Stimulated activated CD4-positive, alpha-beta T cell treated with anti-CD3 and anti-CD28 coated beads, Interleukin-12 subunit alpha, Interleukin-12 subunit beta, amount 100 ng/mL, for 48 hours (primary cell): ENCODE measurements at places on chromosomes 5 and 9.

DNA sequence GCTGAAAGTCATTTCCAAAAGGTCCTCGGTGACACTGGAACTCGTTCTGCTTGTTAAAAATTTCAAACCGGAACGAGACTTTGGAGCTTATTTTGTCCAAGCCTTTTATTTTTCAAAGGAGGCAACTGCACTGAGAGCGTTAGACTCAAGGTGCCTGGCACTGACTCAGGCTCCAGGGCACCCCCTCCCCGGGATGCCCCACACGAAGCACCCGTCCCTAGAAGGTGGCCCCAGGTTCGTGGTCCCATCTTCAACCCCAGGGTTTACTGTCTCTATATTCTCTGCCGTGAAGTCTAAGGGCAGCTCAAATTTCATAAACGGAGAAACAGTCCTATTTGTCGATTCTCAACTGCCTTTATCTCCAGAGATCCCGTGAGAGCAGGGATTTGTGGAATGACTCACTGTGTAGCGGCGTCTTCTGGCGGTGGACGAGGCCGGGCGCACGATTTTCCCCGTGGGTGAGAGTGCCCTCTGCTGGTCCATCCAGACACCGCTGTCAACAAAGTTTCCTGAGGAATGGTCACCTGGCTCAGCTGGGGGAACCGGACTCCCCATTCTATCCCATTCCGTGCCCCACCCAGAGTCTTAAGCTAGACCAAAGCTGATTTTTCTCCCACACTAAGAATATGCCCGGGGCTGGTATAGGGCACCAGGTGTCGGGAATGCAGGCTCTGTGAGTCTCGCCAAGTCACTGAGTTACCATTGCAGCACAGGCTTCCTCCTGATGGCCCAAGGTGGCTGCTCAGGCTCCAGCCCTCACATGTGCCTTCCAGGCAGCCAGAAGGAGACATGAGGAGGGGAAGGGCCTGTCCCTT lies 27.1 kb upstream of the SLC6A19 start:
- DNase-seq: peak; percentile 52

- DNase-seq: no peak
These were observed 542.0 kb upstream of the TRPC7 start for GRCh38 chr5:136907371-136907770.

DNA sequence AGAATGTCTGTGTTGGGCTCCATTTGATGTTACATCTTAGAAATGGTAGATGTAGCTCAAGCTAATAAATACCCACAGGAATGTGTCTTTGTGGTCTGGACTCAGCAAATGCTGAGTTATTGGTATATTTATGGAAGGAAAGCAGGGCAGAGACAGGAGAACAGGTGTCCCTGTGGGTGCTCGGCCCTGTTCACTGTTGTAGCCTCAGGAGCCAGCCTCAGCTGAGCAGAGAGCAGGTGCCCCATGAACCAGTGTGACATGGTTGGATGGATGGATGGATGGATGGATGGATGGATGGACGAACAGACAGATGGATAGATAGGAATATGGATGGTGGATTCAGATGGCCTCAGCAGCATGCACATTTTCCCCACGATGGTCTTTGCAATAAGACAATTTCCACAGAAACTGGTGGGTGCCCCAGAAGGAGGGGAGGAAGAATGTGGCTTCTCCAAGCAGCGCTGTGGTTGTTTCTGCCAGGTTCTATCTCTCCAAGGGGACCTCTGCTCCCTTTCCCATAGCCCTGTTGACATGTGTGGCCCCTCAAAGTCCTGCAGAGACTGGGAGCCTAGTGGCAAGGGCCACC lies 8.2 kb upstream of the IRF1 start:
- no peak for DNase-seq

DNA sequence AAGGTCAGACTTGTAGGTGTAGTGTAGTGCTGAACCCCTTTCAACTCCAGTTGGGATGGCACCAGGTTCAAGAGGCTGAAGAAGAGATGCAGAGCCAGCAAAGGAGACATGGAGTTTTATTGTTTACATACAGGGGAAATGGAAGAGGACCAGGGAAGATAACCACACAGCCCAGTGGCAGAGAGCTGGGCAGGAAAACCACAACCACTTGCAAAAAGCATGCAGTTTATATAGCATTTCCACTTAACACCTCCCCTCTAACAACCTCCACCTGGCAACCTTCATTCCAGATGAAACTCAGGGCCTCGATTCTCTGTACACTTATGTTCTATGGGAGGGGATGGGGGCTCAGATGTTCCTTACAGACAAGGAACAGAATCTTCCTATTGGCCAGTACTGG lies 56.9 kb downstream of the SNX24 start:
- DNase-seq: no peak

DNA sequence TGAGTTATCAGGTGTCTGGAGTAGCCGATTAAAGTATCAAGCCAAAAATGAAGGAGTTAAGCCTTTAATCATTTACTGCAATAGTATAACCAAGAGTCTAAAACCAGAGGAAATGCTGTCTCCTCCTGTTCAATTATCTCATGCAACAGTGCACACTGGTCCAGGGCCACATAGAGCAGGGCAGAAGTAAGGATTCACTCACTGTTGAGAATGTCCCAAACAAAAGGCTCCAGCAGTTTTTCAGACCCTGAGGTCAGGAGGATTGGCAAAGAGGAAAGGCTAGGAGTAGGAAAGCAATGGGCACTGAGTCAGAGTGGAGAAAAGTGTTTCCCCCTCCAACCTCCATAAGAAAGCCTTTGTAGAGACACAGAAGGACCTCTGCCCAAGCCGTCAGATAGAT lies 168.2 kb downstream of the RNF180 start:
- DNase-seq: no peak

- DNase-seq: no peak
These were observed 26.5 kb downstream of the CD74 start for GRCh38 chr5:150386024-150386855.
